ENCODE measurements at places on chromosomes 3 and 15.
A peak's percentile ranks its signal among the peaks of the same experiment; 100 is the strongest.

GRCh38 chr3:107432646-107433045 lies 55.4 kb downstream of the CCDC54 start:
- DNase-seq, result no peak

DNA sequence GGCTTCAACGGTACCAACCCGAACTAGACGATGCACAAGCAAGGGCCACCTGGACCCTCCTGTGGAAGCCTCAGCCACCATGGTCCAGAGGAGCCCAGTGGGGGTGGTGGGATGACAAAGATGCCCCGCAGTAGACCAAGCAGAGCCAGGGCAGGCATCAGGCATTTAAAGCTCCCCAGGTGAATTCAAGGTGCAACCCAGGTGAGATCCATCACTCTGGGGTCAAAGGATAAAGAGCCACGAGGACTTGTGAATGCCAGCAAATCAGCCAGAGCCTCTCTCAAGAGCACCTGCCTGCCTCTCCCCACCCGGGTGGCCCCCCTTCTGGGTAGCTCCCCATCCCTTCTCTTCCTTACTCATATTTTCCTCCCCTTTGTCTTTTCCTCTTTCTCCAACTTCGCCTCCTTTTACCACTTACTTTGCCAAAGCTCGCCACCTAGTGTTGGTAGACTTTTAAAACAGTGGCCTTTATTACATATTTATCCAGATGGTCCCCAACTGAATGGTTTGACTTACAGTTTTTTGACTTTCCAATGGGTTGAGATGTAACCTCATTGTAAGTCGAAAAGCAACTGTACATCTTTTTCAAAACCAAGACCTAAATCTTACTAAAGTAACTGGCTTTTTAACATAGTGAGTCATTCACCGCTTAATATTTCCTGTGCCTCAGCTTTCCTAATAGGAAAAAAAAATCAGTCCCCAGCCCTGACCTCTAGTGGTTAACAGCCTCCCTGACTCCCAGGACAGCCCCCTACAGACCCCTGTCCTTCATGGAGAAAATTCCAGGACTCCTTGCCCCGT lies 18.8 kb downstream of the PLA2G4F start:
- DNase-seq, result peak; percentile 3

DNA sequence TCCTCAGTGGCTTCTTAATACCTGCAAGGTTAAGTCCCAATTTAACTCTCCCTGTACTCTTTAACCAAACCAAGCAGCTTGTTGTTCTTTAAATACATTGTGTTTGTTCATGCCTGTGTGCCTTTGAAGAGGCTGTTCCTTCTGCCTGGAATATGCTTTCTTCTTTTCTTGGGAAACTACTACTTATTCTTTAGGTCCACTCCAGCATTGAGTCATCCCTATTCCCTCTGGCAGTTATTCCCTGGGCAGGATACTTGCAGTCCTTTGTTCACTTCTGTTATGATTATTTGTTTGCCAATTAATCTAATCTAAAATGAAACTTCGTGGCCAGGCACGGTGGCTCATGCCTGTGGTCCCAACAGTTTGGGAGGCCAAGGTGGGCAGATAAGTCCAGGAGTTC lies 139.3 kb downstream of the ZNF609 start:
- DNase-seq, result no peak

GRCh38 chr3:48727511-48727910 lies 10.5 kb upstream of the IP6K2 start:
- no peak for DNase-seq

DNA sequence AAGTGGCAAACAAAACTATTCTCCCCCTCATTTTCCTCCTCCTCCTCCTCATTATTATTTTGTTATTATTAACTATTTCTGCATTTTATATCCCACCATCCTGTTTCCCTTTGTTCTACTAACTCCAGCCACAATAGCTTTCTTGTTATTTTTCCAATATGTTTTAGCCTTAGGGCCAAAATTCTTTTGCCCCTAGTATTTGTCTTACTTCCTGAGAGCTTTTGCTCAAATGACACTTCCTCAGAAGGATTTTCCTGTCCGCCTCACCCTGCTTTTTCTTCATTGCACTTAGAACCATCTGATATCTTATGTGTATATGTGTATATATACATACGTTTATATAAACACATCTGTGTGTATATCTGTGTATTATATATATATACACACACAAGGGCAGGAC lies 32.7 kb upstream of the NUDT16 start:
- DNase-seq, result no peak

GRCh38 chr15:44102675-44103254 lies 92.3 kb downstream of the FRMD5 start:
- DNase-seq, result no peak

Data from T-helper 17 cell (primary cell).